ENCODE measurements at places on chromosomes 6 and 20.

GRCh38 chr6:18326001-18326400, 61.1 kb upstream of the RNF144B start:
- no peak for DNase-seq

- DNase-seq = no peak
Observed at GRCh38 chr20:38774167-38774566, 25.9 kb downstream of the ACTR5 start.

DNA sequence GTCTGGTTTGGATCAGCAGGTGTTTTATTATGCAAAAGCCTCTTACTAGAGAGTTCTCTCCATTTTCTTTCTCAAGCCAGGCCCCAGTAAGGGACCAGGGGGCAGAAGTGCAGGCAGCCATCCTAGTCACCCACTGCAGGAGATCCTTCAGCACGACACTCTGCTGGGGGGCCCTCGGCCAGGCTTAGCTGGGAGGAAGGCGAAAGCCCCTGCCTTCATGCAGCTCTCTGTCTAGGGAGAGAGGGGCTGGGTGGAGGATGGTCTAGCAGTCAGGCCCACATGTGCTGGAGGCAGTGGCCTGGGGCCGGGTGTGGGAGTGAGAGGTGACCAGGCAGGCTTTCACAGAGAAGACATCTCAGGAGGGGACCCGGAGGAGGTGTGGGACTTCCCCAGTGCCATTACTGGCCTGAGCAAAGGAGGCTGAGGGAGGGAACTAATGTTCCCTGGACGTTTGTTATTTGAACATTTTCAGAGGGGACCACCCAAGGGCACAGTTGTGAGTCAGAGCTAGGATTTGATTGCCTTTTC, 33.5 kb upstream of the VSTM2L start:
- no peak for DNase-seq

GRCh38 chr6:46023216-46023915, 7.7 kb upstream of the CLIC5 start:
- no peak for DNase-seq

- no peak for DNase-seq
Observed at GRCh38 chr6:8889514-8889913, 454.2 kb upstream of the SLC35B3 start.

DNA sequence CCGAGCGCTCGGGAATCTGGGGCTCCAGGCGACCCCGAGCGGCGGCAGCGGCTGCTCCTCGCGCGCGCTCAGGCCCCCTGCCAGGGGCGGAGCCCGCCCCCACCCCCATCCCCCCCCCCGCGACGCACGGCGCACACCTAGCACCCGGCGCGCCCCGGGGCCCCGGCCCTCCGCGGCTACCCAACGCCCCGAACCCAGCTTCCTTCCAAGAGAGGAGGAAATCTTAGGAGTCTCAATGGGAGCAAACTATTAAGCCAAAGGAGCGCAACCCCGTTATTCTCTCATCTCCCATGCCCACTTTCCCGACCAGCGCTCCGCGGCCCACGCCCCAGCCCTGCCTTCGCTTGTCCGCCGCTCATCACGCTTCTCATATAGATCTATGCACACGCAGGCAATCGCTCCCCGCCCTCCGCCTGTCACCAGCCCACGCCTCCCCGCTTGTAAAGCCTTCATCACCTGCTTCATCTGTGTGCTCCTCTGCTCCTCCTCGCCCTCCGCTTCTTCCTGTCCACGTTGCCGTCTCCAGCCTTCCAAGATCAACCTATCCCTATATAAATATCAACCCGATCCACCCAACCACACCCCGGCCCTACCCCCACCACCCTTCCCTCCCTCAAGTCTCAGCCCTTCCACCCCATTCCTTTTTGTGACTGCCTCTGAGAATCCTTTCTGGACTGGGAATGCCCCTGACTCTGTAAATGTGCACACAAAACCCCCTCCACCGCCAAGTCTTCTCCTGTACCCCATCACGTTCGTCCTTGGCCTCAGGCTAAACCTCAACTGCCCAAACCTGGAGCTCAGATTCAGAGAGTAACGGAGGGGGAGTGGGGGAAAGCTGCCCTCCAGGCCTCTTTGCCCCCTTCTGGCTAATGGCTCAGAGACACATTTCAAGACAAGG, at the start of gene DLK2:
Gene DLK2 (minus strand): TSS at position 18 of the 898 bp plus-strand sequence. CDS start 723 bp downstream, outside the sequence.
- DNase-seq = no peak

- no peak for DNase-seq
Observed at GRCh38 chr6:85568411-85568810, 25.2 kb downstream of the SNX14 start.

DNA sequence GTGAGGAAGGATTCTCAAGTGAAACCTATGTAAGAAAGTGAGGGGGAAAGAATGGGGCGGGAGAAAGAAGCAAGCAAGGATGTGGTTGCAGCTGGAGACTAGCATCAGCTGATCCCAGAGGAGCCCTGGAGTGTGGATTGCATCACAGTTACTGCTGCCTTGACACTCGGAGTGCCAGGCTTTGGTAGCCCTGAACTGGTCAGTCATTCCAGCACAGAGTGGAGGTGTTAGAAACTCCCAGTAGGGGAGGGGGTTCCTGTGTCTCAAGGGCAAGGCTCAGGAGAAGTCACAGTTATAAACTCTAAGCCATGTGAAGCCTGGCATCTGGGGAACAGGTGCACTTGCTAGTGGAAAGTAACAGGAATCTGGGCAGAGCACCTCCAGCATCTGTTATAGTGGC, 23.5 kb downstream of the SNAP25 start:
- DNase-seq = no peak

- DNase-seq = peak; percentile 21
Observed at GRCh38 chr6:166907373-166907841, 48.9 kb downstream of the RNASET2 start.

DNA sequence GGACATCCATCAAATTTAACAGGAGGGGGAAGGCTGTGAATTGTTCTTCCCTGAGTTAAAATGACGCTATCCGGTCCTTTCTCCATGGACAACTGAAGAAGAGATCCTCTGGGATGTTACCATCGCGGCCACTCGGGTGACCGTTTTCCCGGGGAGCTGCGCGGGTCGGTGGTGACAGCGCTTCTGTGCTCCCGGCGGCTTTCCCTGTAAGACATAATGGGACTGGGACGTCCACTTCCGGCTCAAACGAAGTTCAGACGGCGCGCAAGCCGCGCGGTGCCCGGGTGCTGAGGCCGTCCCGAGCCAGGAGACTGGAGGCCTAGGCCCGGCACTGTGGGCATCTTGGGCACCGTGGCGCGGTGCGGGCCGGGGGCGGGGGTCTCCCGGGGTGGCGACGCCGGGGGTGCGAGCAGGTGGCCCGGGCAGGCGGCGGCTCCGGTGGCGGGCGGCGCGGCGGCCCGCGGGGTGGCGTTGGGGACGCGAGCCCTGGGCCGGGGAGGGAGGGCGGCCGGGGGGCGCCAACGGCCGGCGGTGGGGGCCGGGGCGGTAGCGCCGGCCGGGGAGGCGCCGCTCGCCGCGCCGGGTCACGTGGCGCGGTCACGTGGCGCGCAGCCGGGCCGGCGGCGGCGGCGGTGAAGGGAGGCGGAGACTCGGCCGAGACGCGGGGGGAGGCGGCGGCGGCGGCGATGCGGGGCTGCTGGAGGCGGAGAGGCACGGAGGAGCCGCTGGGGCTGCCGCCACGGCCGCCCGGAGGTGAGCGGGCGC, 63.6 kb downstream of the GTF2H5 start:
- DNase-seq = no peak

DNA sequence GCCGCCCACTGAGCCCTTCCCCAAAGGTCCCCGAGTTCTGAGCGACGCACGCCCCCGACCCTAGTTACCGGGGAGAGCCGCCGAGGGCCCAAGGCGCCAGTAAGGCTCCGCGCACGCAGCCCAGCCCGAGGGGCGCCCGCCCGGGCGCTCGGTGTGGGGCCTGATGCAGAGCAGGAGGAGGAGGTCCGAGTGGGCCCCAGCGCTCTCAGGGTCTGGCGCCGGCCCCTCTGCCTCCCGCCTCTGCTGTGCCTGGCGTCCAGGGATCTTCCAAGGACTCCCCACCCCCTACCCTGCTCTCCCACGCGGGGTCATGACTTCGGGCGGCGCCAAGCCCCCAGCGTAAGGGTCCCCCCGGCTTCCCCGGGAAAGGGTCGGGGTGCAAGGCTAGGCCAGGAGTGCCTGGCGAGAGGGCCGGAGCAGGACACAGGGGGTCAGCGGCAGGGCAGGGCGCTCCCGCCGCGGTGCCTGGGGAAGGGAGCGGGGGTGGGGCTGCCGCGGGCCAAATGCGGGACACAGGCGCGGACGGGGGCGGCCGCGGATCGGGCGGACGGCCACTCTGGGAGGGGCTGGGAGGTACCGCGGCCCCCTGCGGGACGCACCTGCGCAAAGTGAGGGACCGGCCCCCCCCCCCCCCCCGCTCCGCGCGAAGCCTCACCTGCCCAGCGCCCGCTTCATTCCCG, 637 bp downstream of the ABHD12 start:
- no peak for DNase-seq

- no peak for DNase-seq
Observed at GRCh38 chr6:157563611-157564284, 182.8 kb downstream of the ZDHHC14 start.

- DNase-seq = no peak
Observed at GRCh38 chr6:169370666-169371343, 117.2 kb upstream of the THBS2 start.

DNA sequence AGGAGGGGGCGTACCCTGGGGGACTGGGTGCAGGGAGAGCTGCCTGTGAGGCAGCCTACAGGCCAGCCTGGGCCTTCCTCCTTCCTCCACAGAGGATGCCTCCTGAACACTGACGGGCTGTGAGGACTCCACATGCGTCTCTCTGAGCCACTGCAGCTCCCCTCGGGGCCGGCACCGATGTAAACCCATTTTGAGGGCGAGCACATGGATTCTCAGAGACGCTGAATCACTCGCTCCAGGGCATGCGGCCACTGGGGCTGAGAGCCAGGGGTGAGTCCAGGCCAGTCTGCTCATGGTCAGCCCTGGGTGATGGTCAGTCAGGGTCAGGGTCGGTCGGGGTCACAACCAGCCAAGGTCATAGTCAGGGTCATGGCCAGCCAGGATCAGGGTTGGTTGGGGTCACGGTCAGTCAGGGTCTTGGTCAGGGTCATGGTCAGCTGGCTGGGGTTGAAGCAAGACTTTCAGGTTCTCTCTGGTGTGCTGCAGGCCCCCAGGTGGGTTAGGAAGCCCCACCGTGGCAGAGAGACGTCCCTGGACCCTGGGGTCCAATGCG, 14.7 kb upstream of the RBBP8NL start:
- no peak for DNase-seq

DNA sequence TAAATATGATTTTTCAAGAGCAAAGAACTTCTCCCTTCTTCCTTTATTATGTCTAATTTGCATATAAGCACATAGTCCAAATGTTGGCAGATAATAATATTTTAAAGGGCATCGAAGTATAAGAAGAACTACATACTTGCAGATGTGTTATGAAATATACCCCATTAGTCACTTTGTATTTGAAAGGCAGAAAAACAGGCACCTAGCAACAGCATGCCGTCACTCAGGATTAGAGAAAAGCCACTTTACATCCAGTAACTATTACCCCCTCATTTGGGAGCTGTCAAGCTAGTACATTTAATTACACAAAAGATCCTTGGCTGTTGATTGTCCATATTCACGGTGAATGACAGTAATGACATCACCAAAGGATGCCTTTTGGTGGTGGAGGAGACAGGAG, 99.3 kb upstream of the ARMC2 start:
- DNase-seq = no peak

DNA sequence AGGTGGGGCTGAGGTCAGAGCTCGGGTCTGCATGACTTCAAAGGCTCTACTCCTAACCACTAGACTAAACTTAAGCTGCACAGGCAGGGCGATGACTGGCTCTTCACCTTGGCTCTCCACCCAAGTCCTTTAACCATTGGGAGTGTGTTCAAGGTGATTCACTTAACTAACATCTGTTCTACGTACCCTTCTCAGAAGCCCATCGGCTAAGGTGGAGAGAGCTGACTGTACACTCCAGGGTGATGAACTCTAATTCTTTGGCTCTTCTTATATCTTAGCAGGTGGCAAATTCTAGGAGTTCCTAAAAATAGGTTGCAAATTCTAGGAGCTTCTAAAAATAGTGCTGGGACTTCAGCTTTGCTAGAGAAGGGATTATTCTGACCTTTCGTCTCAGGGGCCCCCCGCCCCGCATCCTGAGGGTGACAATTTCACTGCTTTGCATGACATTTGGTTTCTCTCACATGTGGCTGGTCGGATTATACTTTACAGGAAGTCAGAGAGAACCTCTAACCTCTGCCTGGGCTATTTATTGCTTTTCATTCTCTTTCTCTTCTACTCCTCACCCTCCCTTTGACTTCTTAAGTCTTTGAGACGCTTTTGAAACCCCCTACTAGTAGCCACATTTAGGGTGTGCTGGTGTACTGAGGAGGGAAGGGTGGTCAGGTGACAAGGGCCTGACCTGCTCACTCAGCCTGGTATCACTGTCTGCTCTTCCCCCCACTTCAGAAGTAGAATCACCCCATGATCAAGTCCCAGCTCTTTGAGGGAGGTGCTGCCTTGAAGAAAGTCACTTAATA, 55.5 kb downstream of the PRDM1 start:
- no peak for DNase-seq

DNA sequence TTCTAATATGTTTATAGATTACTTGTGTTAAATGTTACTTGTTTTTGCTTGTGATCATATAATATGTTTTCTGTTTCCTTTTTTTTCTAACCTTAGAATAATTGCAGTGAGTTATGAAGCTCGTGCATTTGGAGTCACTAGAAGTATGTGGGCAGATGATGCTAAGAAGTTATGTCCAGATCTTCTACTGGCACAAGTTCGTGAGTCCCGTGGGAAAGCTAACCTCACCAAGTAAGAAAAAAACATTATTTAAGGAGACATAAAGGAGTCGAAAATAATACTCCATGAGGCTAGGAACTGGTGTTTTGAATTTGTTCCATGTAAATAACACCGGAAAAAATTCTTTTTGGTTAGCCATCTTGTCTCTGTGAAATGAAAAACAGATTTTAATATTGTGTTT, 6.9 kb downstream of the POLH start:
- no peak for DNase-seq

- DNase-seq = no peak
Observed at GRCh38 chr6:12138381-12138780, 126.3 kb downstream of the HIVEP1 start.

DNA sequence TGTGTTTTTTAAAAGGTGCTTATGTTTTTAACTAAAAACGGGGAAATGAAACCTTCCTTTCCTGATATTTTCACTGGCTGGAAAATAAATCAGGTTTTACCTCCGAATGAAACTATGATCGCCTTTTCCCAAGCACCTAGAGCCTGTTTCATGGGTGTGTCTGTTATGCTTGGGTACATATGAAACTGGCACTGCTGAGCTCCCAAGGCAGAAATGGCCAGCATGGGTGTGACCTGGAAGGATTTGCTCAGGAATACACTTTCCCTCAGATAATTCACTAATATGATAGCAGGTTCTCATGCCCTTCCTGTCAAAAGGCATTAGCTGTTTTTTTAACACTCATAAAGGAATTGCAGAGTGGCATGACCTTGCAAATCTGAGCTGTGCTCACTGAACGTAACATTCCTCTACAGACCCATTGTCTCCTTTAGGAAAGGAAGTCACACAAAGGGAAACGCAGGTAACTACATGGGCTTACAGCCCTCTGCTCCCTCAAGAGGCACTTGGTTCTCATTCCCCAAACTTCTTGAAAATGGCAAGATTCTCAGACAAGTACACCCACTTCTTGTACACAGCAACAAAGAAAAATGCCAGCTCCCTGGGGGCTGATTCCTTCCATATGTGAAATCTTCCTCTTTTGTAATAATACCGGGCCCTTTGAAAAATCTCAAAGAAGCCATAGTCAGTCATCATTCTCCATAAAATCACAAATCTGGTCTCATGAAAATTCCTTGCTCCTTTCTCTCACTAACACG, 72.7 kb downstream of the METTL24 start:
- no peak for DNase-seq

GRCh38 chr20:16518784-16519084, 54.5 kb downstream of the KIF16B start:
- DNase-seq = no peak

- no peak for DNase-seq
Observed at GRCh38 chr6:105601541-105602236, 198.8 kb upstream of the PREP start.

Measured in AML-193 (cell line).